ENCODE measurements at places on chromosomes 11 and 22. TPM values are rescaled to one million over a fixed set of nuclear protein-coding genes. Genes with fewer than 3 reads are reported as not detected.

FOLR3 gene
- total RNA-seq = 5.5 TPM

SPTBN2 gene
- total RNA-seq = 9.2 TPM

MS4A12 gene
- not detected for total RNA-seq

MAJIN gene
- total RNA-seq = not detected

ARVCF gene
- 22.9 TPM for total RNA-seq

TRPC6 gene
- total RNA-seq = under 0.01 TPM

SCUBE1 gene
- not detected for total RNA-seq

FOXR1 gene
- total RNA-seq = not detected

MMP12 gene
- total RNA-seq = 9.1 TPM

XKR3 gene
- total RNA-seq = not detected

OR8G1 gene
- not detected for total RNA-seq

RIBC2 gene
- total RNA-seq = 0.12 TPM

PGA5 gene
- total RNA-seq = not detected

MAP6 gene
- total RNA-seq = 1.2 TPM

TRIM51G gene
- total RNA-seq = not detected

CHRM1 gene
- total RNA-seq = not detected

CHKA gene
- total RNA-seq = 8.3 TPM

PPFIBP2 gene
- 37.8 TPM for total RNA-seq

CRYBB3 gene
- not detected for total RNA-seq

P2RY6 gene
- 0.12 TPM for total RNA-seq

C11orf86 gene
- total RNA-seq = not detected

UCP3 gene
- 0.12 TPM for total RNA-seq

TOM1 gene
- 30.1 TPM for total RNA-seq

RSF1 gene
- 27.9 TPM for total RNA-seq

LRRC74B gene
- not detected for total RNA-seq

GPHA2 gene
- not detected for total RNA-seq

GLB1L2 gene
- 0.23 TPM for total RNA-seq

MGAT3 gene
- 0.23 TPM for total RNA-seq

C22orf23 gene
- total RNA-seq = 0.15 TPM

BLID gene
- total RNA-seq = 11.9 TPM

SERPIND1 gene
- under 0.01 TPM for total RNA-seq

MRE11 gene
- total RNA-seq = 7.3 TPM

SLC25A18 gene
- not detected for total RNA-seq

OR52R1 gene
- total RNA-seq = not detected

TECTA gene
- 0.38 TPM for total RNA-seq

GLYATL1 gene
- total RNA-seq = 0.08 TPM

DSCAML1 gene
- total RNA-seq = not detected

MRGPRF gene
- total RNA-seq = 2.1 TPM

C11orf21 gene
- not detected for total RNA-seq

PANX2 gene
- total RNA-seq = 0.35 TPM

OLFML1 gene
- total RNA-seq = 0.15 TPM

EFCAB6 gene
- total RNA-seq = 1.1 TPM

OR52I1 gene
- total RNA-seq = not detected

TRIM66 gene
- 5.1 TPM for total RNA-seq

AP1B1 gene
- 68.6 TPM for total RNA-seq

LRRC4C gene
- total RNA-seq = under 0.01 TPM

MIAT gene
- 0.94 TPM for total RNA-seq

PRAME gene
- not detected for total RNA-seq

B4GALNT4 gene
- total RNA-seq = 1.1 TPM

Data from smooth muscle cell of the coronary artery (primary cell).